ENCODE measurements at places on chromosomes 4 and X.

- DNase-seq: no peak
Observed at GRCh38 chr4:8303485-8304281, 34.1 kb downstream of the HTRA3 start.

- no peak for DNase-seq
Observed at GRCh38 chr4:6272863-6273660, 3.4 kb downstream of the WFS1 start.

DNA sequence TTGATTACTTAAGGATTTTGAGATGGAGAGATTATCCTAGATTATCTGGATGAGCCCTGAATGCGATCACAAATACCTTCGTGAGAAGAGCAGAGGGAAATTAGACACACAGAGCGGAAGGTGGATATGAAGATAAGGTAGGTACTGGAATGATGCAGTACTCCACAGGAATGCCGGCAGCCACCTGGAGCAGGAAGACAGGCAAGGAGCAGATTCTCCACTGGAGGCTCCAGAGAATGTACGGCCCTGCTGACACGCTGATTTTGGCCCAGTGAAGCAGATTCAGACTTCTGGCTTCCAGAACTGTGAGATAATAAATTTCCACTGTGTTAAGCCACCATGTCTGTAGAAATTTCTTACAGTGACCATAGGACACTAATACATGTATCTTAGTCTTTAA, 79.4 kb upstream of the PITX2 start:
- DNase-seq: no peak

- DNase-seq: no peak
Observed at GRCh38 chrX:72002875-72003274, 92.2 kb downstream of the NHSL2 start.

DNA sequence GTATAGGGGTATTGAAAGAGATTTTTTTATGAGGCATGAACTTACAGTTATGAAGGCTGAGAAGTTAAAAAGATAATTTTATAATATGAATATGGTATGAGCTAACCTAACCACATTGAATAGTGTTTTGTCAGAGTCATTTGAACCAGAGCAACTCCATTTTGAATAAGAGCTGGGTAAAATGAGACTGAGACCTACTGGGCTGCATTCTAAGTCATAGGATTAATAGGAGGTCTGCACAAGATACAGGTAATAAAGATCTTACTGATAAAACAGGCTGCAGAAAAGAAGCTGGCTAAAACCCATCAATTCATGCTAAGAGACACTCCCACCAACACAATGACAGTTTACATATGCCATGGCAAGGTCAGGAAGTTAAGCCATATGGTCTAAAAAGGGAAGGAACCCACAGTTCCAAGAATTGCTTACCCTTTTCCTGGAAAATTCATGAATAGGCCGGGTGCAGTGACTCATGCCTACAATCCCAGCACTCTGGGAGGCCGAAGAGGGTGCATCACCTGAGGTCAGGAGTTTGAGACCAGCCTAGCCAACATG, 209.2 kb downstream of the TECRL start:
- DNase-seq: no peak

GRCh38 chr4:118005883-118006282, 28.4 kb upstream of the NDST3 start:
- DNase-seq: no peak

- DNase-seq: peak; percentile 82
Observed at GRCh38 chr4:134201216-134202161, at the start of gene PABPC4L. PABPC4L (minus strand) TSS chr4:134201789; CDS start chr4:134201019, 770 bp downstream.

GRCh38 chrX:34546366-34546765, 110.7 kb downstream of the TMEM47 start:
- DNase-seq: no peak

- no peak for DNase-seq
Observed at GRCh38 chr4:184437565-184438265, 36.6 kb downstream of the IRF2 start.

- peak; percentile 63 for DNase-seq
Observed at GRCh38 chrX:11792461-11793421, 34.7 kb downstream of the MSL3 start.
